ENCODE measurements at places on chromosomes 2 and 18.

- DNase-seq = no peak
Observed at GRCh38 chr2:166042768-166043390, 84.9 kb downstream of the SCN1A start.

- DNase-seq = no peak
Observed at GRCh38 chr2:112173646-112174319, 35.6 kb downstream of the FBLN7 start.

DNA sequence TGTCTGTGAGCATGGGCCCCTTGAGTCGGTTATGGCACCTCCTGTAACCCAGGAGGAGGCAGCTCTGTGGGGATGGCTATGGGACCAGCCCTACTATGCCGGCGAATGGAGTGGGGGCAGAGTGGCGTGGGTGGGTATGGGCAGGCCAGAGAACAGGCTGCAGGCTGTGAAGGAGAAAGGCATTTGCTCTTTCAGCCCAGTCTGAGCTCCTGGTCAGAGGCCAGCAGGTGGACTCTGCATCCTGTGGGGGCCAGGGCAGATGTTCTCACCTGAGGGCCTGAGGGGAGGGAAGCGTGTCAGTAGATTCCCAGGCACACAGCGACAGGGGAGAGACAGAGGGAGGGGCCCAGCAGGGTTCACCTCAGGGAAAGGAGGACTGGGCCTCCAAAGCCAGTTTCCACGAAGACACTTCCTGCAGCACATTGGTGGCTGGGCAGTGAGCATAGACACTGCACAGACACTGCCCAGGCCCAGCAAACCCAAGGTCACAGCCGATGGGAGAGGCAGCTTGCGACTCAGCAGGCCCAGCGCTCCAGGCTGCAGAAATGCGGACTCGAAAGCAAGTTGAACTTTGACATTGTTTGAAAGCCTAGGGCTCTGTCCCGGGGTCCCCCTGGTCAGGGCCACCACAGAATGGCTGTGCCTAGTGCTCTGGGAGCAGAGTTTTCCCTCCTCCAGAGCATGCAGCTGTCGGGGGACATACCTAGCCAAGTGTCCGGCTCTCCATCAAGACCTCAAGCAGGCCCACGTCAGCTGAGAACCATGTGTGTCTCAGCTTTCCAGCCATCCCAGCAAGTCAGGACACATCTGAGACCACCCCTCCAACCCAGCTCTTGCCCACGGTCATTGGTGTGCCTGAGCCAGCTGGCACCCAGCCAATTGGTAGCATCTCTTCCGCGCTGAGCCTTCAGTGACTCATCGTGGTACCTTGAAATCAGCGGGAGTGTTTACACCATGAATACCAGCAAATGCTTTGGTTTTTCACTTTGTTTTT, 53.8 kb downstream of the TGOLN2 start:
- DNase-seq = no peak

DNA sequence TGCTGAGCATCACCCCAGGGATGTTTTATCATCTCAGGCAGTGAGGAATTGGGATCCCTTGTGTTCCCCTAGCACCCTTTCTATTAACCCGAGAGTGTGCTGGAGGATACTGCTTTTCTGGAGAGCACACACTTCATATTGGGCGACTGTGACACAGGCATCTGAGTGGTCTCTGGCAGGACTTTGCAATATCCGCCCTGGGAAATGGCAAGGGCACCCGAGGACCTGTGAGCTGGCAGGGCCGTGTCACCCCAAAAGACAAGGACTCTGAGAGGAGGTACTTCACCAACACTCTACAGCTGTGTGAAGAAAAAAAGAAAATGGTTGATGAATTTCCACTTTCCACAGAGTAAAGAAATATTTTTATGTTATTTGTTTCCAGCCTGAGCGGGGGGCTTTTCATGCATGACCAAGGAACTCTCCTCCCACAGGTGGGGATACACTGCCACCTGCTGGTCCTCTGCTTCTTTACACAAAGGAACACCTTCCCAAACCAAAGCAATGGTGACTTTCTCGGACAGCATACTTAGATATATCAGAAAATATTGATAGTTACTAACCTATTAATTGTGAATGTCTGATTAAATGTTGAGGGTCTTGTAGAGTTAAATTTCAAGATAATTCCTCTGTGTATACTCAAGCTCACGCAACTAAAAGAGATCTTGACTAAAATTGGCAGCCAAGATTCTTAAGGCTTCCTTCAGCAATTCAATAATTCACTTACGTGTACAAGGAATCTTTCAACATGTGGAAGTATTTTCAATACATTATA, 45.9 kb upstream of the REG3G start:
- DNase-seq = no peak

DNA sequence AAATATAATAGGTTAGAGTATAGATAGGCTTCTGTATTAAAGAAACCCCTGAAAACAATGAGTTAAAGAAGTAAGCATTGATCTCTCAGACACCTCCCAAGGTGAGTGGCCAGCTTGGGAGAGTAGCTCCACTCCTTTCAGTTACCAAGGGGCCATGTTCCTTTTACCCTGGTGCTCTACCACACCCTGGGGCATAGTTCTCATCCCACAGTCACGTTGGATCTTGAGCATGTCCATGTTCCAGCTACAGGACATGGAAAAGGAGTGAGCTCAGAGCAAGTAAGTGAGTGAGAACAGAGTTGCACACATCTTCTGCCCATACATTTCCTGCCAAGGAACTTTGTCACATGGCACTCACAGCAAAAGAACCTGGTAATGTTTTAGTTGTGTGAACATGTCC, 325.9 kb upstream of the SLC39A10 start:
- no peak for DNase-seq

GRCh38 chr2:62404913-62405312, 101.1 kb downstream of the TMEM17 start:
- DNase-seq = no peak

All from esophagus squamous epithelium (tissue), 5 donors.